ENCODE measurements at places on chromosomes 6 and 20.

- no peaks in the 10 kb centered on the region for H3K27me3 ChIP-seq
- no peak overlapping the region for H3K27ac ChIP-seq
- no peaks in the 10 kb centered on the region for H3K4me1 ChIP-seq
- H3K4me3 ChIP-seq = no peak overlapping the region
- H3K36me3 ChIP-seq = no peaks in the 10 kb centered on the region
Observed at GRCh38 chr6:90226257-90226656, 70.4 kb downstream of the BACH2 start.

DNA sequence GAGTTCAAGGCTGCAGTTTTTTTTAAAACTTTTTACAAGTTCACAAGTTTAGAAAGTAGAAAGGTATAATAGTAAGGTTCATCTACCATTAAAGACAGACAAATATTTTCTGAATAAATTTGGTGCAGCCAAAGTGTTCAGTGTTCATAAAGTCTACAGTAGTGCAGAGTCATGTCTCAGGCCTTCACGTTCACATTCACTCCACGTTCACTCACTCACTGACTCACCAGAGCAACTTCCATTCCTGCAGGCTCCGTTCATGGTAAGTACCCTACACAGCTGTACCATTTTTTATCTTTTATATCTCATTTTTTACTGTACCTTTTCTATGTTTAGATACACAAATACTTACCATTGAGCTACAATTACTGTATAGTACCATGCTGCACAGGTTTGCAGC lies 67.6 kb downstream of the B4GALT5 start:
- DNase-seq = no peak
- peaks cover 3% of the 10 kb centered on the region for H3K4me1 ChIP-seq
- peaks cover 93% of the 10 kb centered on the region for H3K36me3 ChIP-seq
- no peak overlapping the region for H3K4me3 ChIP-seq
- no peaks in the 10 kb centered on the region for H3K27me3 ChIP-seq

GRCh38 chr6:163940705-163941623 lies 526.4 kb downstream of the QKI start:
- no peaks in the 10 kb centered on the region for H3K36me3 ChIP-seq
- no peak overlapping the region for H3K27ac ChIP-seq
- H3K4me3 ChIP-seq = no peak overlapping the region
- no peaks in the 10 kb centered on the region for H3K27me3 ChIP-seq
- DNase-seq = no peak

DNA sequence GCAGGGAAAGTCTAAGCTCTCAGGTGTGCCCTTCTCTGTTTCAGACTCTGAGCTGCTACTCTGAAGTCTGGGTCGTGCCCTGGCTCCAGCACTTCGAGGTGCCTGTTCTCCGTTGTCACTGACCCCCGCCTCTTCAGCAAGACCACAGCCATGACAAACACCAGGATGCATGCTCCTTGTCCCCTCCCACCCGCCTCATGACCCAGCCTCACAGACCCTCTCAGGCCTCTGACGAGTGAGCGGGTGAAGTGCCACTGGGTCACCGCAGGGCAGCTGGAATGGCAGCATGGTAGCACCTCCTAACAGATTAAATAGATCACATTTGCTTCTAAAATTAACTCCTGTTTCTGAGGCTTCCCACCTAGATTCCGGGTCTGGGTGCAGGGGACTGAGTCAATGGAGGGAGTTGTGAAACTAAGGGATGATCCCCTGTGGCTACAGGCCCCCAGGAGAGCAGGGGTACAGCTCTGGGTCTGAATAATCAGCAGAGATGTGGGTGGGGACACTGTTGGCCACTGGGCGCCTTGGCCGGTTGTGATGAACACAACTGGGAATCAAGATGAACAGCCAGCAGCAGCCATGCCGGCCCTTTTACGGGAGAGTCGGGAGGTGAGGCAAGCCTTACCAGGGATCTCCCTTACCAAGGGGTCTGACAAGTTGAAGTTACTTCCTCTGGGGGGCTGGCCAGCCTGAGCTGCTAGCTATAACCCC lies 10.7 kb downstream of the CST7 start:
- no peaks in the 10 kb centered on the region for H3K27me3 ChIP-seq
- H3K36me3 ChIP-seq = no peaks in the 10 kb centered on the region
- peak; percentile 47 for DNase-seq
